Stimulated activated CD8-positive, alpha-beta memory T cell treated with anti-CD3 and anti-CD28 coated beads, Interleukin-12 subunit alpha, Interleukin-12 subunit beta, amount 100 ng/mL, for 4 hours (primary cell): ENCODE measurements at places on chromosomes 13 and 19.
A peak's percentile ranks its signal among the peaks of the same experiment; 100 is the strongest.

DNA sequence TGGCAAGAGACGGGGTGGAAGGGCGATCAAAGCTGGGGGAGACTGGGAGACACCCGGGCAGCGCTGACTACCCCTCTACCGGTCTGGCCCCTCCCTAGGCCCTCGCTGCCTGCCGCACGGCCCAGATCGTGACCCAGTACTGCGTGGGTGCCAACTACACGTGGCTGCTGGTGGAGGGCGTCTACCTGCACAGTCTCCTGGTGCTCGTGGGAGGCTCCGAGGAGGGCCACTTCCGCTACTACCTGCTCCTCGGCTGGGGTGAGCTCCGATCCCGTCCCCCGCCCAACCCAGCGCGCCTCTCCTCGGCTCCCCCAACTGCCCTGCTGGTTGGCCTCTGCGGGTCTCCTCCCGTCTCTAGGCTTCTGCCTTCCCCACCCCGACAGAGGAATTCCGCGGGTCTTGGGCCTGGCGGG lies 8.8 kb downstream of the GIPR start:
- peak; percentile 67 for DNase-seq

DNA sequence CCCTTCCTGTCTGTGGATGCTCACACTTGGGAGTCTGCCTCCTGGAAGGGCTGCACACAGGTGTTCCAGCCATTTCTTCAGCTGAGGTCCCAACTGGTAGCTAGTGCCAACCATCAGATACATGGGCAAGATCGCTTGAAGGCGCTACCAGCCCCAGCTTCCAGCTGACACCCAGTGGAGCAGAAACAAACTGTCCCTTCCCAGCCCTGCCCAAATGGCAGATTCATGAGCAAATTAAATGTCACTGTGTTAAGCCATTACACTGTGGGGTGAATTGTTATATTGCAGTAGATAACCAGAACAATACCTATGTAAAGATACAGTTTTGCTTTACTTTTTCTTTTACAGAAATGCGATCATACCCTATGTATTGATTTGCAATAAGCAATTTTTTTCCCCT lies 17.6 kb downstream of the ING1 start:
- no peak for DNase-seq

DNA sequence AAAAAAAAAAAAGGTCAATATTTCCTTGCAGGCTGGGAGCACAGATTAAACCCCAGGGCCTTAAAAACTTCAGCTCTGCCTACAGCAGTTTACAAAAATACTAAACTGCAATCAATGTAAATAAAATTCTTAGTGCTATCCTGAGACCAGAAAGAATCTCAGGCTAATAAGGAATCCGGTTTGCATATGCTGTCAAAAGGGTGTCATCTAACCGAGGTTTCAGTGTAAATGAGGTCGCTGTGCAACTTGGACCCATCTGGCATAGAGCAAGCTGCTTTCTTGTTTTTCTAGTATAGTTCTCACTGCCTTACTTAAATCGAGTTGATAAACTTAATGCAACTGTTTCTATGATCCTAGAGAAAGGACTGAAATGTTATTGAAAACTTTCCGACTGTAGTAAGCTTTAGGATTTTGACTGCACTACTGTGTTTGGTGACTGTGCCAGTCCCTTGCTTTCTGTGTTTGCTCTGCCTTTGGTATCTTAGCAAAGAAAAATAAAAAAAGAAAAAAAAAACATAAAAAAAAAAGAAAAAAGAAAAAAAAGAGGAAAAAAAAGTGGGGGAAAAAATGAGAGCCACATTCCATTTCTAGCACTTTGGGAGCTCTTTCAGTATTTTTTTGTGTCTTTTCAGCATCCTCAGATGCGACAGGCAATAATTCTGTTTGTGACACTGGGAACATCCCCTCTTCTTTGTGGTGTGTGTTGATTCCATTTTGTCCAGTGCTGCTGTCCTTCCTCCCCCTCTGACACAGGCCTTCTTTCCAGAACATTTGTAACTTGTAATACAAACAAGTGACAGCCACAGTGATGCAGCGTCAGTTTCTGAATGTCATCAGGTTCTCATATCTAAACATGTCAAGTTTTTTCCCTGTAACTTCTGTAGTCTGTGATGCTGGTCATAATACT lies 340.5 kb downstream of the ZNF536 start:
- no peak for DNase-seq

GRCh38 chr19:57682226-57682766 lies 519 bp downstream of the ZNF551 start:
- DNase-seq: no peak

DNA sequence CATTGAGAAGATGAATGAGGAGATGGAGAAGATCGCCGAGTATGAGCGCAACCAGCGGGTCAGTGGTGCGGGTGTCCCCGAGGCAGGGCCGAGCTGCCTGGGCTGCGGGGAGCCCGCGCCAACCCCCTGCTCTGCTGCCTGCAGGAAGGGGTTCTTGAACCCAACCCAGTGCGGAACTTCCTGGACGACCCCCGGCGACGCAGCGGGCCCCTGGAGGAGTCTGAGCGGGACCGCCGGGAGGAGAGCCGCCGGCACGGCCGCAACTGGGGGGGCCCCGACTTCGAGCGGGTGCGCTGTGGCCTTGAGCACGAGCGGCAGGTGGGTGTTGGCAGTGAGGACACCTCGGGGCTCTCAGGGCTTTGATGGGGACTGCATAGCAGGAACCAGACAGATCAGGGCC lies 8.3 kb downstream of the CCDC9 start:
- DNase-seq: no peak

DNA sequence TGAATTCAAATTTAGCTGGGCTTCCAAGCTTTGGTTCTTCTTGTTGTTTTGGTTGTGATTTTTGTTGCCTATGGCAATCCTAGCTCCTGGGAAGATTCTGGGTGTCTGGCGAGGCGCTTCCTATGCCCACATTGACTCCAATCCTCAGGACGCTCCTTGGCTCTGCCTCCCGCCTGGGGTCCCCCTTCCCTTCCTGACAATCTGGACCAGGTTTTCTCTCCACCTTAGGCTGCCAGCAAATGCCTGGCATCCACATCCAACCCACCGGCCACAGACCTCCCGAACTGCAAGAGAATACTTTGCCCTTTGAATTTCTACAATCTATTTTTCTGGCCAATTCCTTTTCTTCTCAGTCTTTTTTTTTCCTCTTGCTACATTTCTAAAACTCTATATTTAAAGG lies 186.9 kb upstream of the UBL3 start:
- no peak for DNase-seq

GRCh38 chr19:29623726-29624488 lies 17.8 kb downstream of the POP4 start:
- no peak for DNase-seq

GRCh38 chr13:36026531-36026930 lies 104.7 kb downstream of the DCLK1 start:
- no peak for DNase-seq

GRCh38 chr13:36370108-36370429 lies 23.9 kb upstream of the SPART start:
- DNase-seq: no peak

DNA sequence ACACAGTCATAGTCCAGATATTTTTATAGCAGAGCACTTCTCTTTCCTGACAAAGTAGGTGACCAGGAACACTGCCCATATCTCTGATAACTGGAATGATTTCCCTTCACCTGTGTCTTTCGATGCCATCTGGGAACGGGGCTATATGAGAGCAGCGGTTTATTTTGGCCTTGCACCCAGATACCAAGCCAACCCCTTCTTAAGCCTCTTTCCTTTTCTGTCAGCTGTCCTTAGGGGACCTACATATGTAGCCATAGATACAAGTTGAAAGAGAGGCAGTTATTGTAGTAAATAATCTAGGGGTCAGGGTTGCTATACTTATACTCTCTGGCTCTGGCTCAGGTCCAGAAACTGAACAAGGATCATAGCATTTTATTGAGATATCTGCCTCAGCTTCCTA lies 128.8 kb downstream of the NHLRC3 start:
- no peak for DNase-seq

GRCh38 chr19:46435009-46435408 lies 6.3 kb upstream of the PNMA8C start:
- no peak for DNase-seq

GRCh38 chr19:8499048-8499833 lies 3.2 kb downstream of the PRAM1 start:
- DNase-seq: no peak

DNA sequence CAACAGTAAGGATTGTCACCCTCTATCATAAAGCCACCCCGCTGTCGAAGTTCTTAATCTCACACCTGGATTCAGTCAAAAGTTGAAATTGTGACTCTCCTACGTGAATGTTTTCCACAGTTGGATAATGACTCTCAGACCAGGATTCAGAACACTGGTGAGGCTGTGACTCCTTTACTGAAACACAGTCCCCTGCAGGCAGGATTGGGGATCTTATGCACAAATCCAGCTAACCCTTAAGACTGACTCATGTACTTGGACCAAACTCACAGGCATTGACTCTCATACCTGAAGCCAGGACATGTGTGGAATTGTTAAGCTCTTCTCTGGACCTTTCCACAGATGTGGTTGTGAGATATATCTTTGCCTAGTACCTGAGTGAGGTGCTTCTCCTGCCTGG lies 46.8 kb downstream of the ZNF85 start:
- no peak for DNase-seq

- DNase-seq: no peak
Measured at GRCh38 chr13:106958621-106959048, 390.7 kb upstream of the ARGLU1 start.

DNA sequence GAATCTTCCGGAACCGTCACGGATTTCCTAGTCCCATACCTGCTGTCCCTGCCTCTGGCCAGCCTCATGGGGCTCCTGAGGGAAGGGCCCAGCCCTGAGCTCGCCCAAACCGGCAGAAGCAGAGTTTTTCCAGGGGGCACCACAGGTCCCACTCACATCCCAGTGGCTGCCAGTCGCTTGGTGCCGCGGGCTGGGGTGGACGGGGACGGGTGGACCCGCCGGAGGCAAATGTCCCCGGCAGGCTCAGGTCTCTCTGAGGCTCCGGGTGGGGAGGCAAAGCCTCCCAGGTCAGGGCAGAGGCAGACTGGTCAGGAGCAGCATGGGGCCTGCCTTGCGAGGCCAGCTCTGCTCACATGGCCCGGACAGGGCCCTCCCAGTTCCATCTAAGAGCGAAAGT lies 24.8 kb downstream of the ADPRHL1 start:
- no peak for DNase-seq

DNA sequence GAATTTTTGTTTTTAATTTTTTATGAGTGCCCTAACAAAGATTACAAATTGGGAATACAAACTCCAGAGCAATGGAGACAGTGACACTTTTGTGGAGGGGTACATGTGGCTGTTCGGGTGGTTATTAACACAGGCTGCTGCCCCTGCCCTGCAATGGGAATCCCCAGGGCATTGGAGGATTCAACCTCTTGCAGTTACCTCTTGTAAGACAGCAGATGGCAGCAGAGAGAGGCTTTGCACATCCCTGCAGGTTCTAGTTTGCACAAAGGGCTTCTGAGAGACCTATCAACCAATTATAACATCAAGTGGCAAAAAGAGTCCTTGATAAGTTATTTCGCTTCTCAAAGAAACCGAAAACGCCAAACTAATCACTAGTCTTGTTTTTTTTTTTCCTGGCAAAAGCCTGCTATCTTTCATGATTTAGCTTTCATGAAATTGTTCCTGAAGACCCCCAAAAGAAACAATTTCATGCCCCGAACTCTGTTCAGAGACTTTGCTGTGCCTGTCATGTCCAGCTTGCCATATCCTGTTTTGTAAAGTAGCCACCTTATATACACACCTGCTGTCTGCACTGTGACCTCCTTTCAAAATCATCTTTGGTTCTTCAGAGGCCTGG lies 10.4 kb downstream of the GJB2 start:
- no peak for DNase-seq

- DNase-seq: no peak
Measured at GRCh38 chr13:77431449-77431848, 104.1 kb upstream of the SCEL start.

DNA sequence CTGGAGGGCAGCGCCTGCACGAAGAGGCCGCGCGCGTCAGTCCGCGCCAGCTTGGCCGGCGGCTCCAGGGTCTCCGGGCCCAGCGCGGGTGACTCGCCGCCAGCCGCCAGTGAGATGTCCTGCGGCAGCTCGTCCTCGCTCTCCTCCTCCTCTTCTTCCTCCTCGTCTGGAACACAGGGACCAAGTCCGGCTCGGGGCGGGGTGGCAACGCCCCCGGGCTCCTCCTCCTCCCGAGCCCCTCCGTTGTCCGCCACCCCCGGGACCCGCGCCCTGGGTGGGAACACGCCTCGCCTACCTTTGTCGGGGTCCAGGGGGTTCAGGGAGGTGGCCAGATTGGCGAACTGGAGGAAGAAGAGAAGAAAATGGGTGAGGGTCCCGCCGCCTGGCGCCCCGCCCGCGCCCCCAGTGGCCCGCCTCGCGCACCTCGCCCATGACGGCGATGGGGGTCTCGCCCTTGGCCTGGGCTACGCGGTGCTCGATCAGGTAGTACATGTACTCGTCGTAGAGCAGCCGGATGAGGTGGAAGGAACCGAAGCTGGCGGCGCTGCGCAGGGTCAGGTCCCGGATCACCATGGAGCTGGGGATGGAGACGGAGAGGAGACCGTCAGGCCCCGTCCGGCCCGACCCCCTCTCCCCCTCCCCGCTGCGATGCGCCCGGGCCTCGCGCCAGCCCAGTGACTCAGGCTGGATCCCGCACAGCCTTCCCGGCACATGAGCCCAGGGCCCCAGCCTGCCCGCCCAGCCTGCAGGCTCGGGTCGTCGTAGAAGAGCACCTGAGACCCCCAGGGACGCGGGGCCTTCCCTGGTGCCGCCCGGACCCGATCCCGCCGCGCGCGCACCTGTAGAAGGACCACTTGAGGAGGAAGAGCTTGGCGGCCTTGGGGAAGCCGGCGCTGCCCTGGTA lies 10.6 kb downstream of the DCAF15 start:
- DNase-seq: no peak

- DNase-seq: peak; percentile 39
Measured at GRCh38 chr19:14347999-14348889, 33.0 kb upstream of the ADGRE5 start.

GRCh38 chr19:991174-991931 lies 7.2 kb downstream of the WDR18 start:
- DNase-seq: no peak

GRCh38 chr19:31337008-31337914 lies 12.0 kb downstream of the TSHZ3 start:
- DNase-seq: no peak

DNA sequence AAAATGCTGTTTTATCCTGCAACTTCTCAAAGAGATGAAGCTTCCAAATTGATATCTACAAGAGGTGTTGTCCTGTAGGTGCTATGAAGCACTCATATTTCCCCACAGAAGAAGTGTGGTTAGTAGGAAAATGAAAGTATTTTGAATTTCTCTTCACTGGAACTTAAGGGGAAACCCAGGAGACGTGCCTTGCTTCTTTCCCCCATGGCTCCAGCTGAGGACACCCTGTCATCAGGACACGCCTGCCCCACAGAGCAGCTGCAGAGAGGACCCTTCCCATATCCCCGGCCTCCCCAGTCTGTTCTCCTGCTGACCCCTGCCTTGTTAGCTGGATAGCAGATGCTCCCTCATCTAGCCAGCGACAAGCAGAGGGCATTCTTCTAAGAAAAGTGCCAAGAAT lies 371.3 kb downstream of the COG6 start:
- peak; percentile 3 for DNase-seq
